Urinary bladder (tissue), 4 donors: ENCODE measurements at places on chromosomes 2 and 18. TPM values are rescaled to one million over a fixed set of nuclear protein-coding genes. Genes with fewer than 3 reads are reported as not detected.

ORC4 gene
- 109 TPM for total RNA-seq

- DNase-seq, result no peak
These were observed 81.8 kb upstream of the HPCAL1 start for GRCh38 chr2:10220902-10221391.

- DNase-seq, result no peak
These were observed 56.1 kb upstream of the CDCA7 start for GRCh38 chr2:173298536-173299097.

GRCh38 chr2:184041077-184041476, 557.3 kb upstream of the ZNF804A start:
- no peak for DNase-seq

GRCh38 chr18:59360381-59360780, 1.3 kb upstream of the LMAN1 start:
- no peak for DNase-seq
